Fibroblast of lung (primary cell): ENCODE measurements at places on chromosomes 5 and 9.
A peak's percentile ranks its signal among the peaks of the same experiment; 100 is the strongest.

- no peak for DNase-seq
These were observed 794.5 kb downstream of the CDH12 start for GRCh38 chr5:22058620-22059019.

- DNase-seq = no peak
These were observed 34.0 kb downstream of the LPCAT1 start for GRCh38 chr5:1489754-1490153.

DNA sequence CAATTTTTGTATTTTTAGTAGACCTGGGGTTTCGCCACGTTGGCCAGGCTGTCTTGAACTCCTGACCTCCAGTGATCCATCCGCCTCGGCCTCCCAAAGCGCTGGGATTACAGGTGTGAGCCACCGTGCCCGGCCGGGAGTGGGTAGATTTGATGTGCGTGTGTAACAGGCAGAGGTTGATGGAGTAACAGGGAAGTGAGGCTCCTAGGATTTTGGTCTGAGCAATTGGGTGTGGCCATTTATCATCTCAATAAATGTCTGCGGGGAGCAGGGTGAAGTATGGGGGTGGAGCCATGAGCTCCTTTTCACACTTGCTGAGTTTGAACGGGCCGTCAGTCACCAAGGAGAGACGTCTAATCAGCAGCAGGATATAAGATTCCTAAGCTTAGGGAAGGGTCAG lies 1.2 kb upstream of the REXO4 start:
- DNase-seq = no peak

DNA sequence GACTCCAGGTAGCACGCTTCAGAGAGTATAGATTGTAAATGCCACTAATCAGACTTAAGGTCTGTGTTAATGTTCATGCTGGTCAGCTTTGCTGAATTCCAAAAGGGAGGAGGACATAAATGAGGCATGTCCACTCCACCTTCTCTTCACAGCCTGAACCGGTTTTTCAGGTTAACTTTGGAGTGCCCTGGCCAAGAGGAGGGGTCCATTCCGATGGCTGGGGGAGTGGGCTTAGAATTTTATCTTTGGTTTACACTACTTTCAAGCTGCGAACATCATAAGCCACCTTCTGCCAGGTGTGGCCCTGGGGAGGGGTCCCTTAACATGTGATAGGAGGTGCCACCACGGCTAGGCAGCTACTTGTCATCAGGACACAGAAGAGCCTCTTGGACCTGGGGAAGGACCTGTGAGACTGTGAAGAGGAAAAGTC lies 24.2 kb downstream of the ABO start:
- DNase-seq = no peak

GRCh38 chr9:108743416-108743815 lies 112.4 kb downstream of the ACTL7B start:
- DNase-seq = no peak

DNA sequence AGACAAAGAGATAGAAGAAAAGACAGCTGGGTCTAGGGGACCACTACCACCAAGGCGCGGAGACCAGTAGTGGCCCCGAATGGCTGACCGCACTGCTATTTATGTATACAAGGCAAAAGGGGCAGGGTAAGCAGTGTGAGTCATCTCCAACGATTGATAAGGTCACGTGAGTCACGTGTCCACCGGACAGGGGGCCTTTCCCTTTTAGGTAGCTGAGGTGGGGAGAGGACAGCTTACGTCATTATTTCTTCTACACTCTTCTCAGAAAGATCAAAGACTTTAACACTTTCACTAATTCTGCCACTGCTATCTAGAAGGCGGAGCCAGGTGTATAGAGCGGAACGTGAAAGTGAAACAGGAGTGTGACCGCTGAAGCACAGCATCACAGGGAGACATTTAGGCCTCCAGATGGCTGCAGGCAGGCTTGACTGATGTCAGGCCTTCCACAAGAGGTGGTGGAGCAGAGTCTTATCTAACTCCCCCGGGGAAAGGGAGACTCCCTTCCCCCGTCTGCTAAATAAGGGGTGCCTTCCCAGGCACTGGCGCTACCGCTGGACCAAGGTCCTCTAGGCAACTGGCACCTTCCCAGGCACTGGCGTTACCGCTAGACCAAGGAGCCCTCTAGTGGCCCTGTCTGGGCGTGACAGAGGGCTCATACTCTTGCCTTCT lies 6.1 kb upstream of the PRR16 start:
- peak; percentile 43 for DNase-seq

DNA sequence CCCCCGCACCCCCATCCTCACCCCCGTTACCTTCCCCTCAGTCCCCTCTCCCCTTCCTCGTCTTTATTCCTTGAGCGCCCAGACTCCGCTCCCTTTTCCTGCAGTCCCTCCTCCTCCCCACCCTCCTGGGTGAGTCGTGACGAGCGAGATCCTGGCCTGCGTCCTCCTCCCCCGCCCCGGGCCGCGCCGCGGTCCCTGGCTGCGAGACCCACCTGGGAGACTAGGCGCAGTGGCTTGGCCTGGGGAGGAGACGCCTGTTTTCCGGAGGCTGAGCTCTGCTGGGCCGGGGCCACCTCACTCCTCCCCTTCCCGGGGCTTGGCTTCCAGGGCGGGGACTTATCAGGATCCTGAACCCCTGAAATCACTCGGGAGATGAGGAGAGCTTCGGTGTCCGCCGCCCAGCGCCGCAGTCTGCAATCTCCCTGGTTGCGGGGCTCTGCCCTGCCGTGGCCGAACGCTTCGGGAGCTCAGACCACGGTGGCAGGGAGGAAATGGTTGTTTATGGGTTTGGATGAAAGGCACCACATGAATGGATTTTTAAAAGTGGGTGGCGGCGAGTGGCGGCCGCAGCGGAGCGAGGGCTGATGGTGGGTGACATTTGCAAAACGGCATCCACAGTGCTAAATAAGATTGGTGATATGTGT lies 984 bp downstream of the STXBP1 start:
- peak; percentile 73 for DNase-seq

GRCh38 chr9:90851444-90851843 lies 49.8 kb downstream of the SYK start:
- DNase-seq = no peak

DNA sequence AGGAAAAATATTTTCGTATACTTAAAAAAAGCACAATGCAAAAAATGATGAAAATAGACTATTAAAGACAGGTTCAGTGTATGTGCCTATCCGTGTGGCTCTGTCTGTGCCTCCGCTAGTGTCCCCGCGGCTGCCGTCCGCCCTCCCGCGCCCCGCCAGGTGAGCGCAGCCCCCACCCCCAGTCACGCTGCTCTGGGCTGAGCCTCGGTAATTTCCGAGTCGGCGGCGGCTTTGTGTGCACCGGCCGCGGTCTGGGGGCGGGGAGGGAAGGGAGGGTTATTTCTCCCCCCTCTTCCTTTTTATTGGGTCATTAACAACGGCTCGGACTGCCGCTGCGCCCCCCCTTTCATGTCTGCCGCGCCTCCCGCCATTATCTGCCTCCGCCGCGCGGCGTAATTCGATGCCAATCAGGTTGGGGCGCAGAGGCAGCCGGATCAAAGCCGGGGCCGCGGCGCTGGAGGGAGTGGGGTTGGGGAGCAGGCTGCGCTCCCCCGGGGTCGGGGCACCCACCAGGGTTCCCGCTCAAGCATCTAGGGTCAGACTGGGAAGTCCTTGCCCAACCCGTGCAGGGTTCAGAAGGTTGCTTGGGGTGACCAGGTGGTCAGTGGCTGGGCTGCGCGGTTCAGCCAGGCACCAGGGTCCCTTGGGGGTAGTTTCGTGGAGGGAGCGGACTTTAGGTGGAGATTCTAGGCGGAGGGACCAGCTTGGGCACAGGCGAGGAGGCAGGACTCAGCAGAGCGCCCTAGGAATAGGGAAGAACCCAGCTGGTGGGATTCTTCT lies 39.5 kb upstream of the PSD2 start:
- DNase-seq = peak; percentile 12

GRCh38 chr9:26462213-26462612 lies 430.4 kb downstream of the CAAP1 start:
- no peak for DNase-seq

DNA sequence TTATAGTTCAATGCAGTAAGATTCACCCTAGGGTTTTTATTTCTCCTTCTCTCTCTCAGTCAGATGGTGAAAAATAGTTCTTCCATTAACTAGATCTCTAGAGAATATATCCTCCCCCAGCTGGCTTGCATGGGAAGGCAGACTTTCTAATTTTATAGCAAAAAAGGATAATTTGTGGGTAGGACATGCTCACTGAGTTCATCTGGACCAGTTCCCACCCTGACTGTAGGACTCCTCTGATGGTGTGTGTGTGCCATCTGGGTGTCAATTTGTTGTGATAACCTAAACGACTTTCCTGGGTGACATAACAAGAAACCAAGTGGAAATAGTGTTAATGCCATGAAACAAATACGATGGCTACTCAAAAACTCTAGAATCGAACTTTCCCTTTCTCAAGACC lies 44.9 kb downstream of the APBA1 start:
- no peak for DNase-seq
